ENCODE measurements at places on chromosomes 11 and 22. TPM values are rescaled to one million over a fixed set of nuclear protein-coding genes. Genes with fewer than 3 reads are reported as not detected.

DNA sequence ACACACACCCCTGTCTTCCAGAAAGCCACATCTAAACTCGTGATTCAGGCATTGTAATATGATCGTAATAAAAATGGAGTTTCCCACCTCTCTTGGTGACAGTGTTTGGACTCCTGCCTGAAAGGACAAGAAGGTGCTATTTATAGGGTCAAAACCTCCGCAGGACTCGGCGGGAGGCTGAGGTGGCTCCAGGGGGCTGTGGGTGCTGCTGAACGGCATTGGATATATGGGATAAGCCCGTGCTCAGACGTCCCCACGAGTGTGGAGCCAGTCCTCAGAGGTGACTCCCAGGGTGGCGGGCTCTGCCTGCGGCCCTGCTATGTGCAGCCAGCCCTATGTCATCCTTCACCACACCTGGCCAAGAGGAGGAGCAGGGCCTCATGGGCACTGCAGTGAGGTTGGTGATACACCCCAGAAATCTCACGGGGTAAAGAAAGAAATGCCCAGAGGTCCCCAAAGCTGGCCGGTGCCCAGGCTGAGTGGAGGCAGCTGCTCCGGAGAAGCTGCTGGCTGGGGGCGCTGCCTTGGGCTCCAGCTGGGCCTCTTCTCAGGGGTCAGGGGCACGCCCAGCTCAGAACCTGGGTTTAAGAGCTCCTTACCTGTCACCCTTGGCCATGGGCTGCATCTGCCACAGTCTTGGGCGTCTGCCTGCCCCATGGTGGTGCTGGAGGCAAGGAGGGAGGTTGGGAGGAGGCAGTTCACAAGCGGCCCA lies 5.1 kb upstream of the OSBPL5 start:
- peaks cover 25% of the 10 kb centered on the region for H3K4me1 ChIP-seq
- H3K4me3 ChIP-seq: peak overlapping the region; percentile 87
- DNase-seq: no peak
- no peaks in the 10 kb centered on the region for H3K36me3 ChIP-seq
- H3K27me3 ChIP-seq: peaks cover 8% of the 10 kb centered on the region

The FAM180B gene
- 0.24 TPM for total RNA-seq

GRCh38 chr11:440065-441042 lies 1.5 kb downstream of the ANO9 start:
- H3K36me3 ChIP-seq: no peaks in the 10 kb centered on the region
- H3K4me1 ChIP-seq: peaks cover 16% of the 10 kb centered on the region
- H3K27me3 ChIP-seq: no peaks in the 10 kb centered on the region
- no peak for DNase-seq
- H3K27ac ChIP-seq: no peak overlapping the region
- peak overlapping the region; percentile 70 for H3K4me3 ChIP-seq

DNA sequence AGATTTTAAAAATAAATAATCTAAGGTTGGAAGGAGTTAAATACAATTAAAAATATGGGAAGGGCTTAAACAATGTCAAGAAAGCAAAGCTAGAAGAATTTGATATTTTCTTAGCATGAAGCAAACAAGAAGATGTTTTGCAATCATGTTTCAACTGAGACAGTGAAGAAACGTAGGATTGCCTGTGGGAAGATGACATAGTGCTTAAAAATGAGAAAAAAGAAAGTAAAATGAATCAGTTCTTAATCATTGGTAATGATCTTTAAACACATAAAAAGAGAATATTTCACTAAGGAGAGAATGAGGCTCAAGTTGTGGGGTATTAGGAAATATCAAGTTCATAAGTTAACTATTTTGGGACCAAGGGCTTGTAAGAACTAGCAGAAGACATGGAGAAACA lies 855.0 kb downstream of the METTL15 start:
- no peaks in the 10 kb centered on the region for H3K4me1 ChIP-seq
- no peak overlapping the region for H3K27ac ChIP-seq
- H3K4me3 ChIP-seq: no peak overlapping the region
- no peak for DNase-seq
- H3K27me3 ChIP-seq: no peaks in the 10 kb centered on the region

GRCh38 chr11:42890773-42891172 lies 421.0 kb upstream of the API5 start:
- H3K27me3 ChIP-seq: no peaks in the 10 kb centered on the region
- no peak overlapping the region for H3K27ac ChIP-seq
- H3K36me3 ChIP-seq: no peaks in the 10 kb centered on the region
- DNase-seq: no peak
- no peaks in the 10 kb centered on the region for H3K4me1 ChIP-seq

The TPST2 gene
- total RNA-seq: 23.2 TPM

The CBLIF gene
- total RNA-seq: not detected

Measured in activated T-cell treated with anti-CD3 and anti-CD28 coated beads, Interleukin-2, amount 50 U/mL, for 72 hours (primary cell).